ENCODE measurements at places on chromosomes 11 and 22.
A peak's percentile ranks its signal among the peaks of the same experiment; 100 is the strongest.

GRCh38 chr22:23563111-23563510, 17.0 kb downstream of the IGLL1 start:
- DNase-seq, result no peak

- no peak for DNase-seq
These were observed 46.3 kb upstream of the ANO1 start for GRCh38 chr11:70031631-70032469.

DNA sequence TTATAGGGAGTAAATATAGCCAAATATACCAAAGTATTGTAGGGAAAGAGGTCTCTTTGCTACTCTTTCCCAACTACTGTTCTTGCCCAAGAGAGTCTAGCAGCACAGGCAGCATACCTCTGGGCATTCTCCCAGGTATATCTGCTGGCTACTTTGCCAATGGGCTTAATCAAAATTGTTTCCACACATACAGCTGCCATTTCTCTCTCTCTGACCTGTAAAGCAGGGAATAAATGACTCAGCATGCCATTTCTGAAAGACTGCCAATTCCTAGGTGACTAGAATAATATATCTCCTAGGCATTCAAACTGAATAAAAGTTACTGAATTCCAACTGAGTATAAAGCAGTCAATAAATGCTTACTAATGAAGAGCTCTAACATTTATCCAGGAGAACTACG, 44.6 kb downstream of the RDX start:
- peak; percentile 68 for DNase-seq

GRCh38 chr22:46055911-46056545, 79.1 kb upstream of the WNT7B start:
- peak; percentile 83 for DNase-seq

GRCh38 chr11:133821776-133822175, 23.5 kb downstream of the SPATA19 start:
- peak; percentile 22 for DNase-seq

DNA sequence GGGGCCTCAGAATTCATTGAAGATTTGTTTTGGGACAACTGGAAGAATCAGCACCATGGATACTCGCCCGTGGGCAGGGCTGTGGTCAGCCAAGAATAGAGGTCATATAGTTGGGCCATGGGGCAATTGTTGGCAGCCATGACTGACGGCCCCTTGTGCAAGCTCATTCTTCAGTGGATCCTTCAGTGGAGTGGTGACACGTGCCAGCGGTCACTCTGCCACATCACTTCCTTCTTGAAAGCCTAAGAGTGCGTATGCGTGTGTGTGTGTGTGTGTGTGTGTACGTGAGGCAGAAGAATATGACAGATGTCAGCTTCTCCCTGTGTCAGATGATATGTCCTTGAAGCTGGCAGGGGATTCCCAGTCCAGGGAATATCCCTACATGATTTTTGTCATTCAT, 1.8 kb upstream of the IL18BP start:
- no peak for DNase-seq

DNA sequence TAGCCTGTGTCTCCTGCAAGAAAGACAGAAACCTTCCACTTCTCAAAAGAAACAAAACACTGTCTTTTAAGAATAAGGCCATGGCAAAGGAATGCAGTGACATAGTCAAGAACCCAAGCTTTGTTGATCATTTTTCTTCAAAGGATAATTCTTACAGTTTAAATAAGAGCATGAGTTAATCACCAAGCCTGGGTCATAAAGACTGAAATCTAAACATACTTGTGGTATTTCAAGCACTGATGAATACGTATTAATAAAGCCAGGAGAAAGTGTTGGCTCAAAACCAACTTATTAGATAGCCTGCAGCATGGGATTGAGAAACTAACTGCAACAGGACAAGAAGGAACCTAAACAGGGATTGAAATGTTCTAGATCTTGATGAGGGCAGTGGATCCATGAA, 143.3 kb upstream of the MTNR1B start:
- DNase-seq, result peak; percentile 31

- no peak for DNase-seq
These were observed 532.2 kb upstream of the API5 start for GRCh38 chr11:42779555-42779954.

GRCh38 chr11:84260862-84261261, 974.7 kb upstream of the CCDC90B start:
- DNase-seq, result peak; percentile 2

DNA sequence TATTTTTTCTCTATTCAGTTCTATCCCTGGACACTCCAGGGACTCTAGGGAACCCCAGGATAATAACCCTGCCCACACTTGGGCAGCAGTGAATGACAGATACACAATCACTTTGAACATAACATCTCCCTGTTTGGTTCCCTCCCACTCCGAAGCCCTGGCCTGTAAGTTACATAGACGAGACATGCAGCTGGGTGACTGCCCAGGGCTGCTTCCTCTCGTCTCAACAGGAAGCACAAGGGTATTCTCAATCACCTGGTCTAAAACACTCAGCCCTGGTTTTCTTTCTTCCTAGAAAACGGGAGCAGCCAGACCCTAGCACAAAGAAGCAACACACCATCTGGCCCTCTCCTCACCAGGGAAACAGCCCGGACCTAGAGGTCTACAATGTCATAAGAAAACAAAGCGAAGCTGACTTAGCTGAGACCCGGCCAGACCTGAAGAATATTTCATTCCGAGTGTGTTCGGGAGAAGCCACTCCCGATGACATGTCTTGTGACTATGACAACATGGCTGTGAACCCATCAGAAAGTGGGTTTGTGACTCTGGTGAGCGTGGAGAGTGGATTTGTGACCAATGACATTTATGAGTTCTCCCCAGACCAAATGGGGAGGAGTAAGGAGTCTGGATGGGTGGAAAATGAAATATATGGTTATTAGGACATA, 19.4 kb downstream of the LAYN start:
- DNase-seq, result no peak

GRCh38 chr11:73384531-73384871, 8.3 kb downstream of the RELT start:
- DNase-seq, result no peak

- peak; percentile 59 for DNase-seq
These were observed 1.2 kb upstream of the CASTOR1 start for GRCh38 chr22:30290342-30291057.

DNA sequence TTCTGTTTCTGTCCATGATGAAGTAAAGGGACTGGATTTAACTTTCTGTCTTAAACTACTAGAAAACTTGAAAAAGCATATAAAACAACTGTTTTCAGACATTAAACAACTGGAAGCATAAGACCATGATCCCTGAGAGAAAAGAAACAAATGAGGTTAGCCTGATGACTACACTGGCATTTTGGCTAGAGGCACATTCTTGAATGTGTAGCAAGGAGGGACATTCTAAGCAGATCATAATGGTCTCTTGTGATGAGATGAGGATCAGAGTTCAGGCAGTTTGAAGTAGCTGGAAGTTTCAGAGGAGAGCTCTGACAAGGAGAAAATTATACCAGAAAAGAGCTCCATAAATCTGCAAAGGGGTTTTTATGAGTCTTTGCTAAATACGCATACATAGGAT, 75.4 kb downstream of the AASDHPPT start:
- peak; percentile 67 for DNase-seq

- no peak for DNase-seq
These were observed 102.4 kb downstream of the LRRC32 start for GRCh38 chr11:76568139-76568538.

DNA sequence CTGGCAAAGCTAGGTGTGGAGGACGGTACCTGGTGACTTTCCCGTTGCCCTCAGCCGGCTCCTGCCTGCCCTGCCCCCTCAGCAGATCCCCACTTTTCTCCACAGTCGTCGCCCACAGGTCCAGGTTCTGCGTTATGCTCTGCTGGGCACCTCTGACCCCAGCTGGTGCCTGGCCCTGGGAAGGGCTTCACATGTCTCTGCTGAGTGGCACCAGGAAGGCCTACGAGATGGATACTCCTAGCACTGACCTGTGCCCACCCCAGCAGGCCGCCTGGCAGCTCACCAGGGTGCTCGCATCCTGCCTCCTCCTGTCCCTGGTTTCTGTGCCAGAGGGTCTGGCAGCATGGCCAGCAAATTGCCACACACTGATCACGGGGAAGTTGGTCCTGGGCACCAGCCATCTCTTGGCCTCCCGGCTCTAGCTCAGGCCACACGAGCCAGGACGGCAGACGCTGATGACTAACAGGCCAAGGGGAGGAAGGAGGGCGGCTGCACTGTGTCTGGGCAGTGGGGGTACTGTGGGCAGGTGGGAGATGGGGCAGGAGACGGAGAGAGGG, 13.8 kb downstream of the CARS1 start:
- peak; percentile 91 for DNase-seq

GRCh38 chr11:126695293-126695692, 305.3 kb downstream of the KIRREL3 start:
- DNase-seq, result peak; percentile 37

DNA sequence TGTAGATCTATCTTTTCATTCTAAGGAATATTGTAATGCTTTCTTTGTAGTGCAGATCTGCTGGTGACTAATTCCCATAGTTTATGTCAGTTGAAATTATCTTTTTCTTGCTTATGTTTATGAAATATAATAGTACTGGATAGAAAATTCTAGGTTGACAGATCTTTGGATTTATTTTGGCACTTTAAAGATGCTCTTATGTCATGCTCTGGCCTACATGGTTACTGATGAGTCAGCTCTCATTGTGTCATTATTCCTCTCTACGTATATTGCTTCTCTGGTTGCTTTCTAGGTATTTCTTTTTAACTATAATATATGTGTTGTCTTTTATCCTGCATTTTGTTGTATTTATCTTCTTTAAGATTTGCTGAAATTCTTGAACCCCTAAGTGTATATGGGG, 955.5 kb upstream of the CHORDC1 start:
- DNase-seq, result no peak

GRCh38 chr11:78938971-78939370, 364.3 kb upstream of the NARS2 start:
- no peak for DNase-seq

DNA sequence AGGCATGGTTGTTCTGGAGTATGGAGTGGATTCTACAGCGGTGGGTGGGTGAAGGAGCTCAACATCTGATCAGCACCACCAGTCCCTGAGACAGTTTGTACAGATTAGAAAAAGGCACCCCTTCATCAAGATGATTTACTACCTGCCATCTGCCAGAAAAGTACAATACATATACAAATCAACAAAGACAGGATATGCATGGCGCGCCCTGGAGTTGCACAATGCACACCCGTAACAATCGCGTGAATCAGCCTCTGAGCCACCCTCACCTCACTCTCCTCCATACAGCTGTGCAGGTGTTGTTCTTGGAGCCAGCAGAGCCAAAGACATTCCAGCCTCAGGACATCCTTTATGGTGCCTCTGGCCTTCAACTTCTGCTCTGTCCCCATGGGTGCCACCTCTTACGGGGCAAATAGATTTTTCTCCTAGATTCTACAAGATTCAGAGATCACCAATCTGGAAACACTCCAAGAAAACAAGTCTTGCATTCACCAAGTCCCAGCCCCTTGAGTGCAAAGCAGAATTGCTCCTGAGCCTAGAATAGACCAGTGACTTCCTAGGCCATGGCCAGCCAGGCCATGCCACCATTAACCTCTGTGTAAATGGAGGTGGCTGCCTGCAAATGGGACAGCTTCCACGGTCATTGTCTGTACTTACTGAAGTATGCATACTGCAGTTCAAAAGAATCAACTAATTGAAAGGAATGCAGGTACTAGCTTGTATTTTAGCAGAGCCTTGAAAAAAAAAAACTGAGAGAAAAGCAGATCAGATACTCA, 490.9 kb downstream of the SOX6 start:
- DNase-seq, result no peak

DNA sequence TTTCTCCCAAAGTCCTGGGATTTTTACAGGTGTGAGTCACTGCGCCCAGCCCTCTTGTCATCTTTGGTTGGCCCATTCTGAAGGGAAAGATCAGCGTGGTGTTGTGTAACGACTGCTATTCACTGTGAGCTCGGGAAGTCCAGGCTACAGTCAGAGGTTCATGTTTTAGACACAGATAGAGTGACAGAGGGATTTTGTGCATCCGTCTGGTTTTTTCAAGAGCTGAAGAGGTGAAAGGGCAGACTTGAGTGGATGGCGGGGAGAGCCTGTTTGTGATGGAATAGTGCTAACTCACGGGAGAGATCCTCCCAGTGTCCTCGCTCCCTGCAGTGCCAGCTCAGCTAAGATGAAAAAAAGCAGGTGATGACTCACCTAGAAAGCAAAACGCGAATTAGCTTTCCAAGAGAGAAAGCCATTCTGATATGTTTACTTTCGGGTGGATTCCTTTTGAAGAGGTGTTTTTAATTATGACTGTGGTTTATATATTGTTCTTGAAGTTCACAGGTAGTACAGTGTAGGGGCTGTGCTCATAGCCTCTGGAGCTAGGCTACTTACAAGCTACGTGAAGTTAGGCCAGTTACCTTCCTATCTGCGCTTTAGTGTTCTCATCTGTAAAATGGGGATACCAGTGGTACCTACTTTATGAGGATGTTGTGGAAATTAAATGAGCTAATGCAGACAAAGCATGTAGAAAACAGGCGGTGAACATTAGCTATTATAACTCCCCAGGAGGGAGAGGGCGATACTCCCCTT, 67.2 kb downstream of the C11orf91 start:
- peak; percentile 91 for DNase-seq

DNA sequence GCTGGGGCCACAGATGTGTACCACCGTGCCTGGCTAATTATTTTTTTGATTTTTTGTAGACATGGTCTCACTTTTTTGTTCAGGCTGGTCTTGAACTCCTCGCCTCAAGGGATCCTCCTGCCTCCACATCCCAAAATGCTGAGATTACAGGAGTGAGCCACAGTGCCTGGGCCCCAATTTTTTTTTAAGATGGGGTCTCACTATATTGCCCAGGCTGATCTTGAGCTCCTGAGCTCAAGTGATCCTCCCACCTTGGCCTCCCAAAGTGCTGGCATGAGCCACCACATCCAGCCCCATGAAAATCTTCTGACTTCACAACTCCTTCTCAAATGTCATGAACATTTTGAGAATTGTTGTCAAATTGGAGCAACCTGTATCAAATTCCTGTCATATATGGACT, 2.3 kb upstream of the ANKRD54 start:
- DNase-seq, result no peak

DNA sequence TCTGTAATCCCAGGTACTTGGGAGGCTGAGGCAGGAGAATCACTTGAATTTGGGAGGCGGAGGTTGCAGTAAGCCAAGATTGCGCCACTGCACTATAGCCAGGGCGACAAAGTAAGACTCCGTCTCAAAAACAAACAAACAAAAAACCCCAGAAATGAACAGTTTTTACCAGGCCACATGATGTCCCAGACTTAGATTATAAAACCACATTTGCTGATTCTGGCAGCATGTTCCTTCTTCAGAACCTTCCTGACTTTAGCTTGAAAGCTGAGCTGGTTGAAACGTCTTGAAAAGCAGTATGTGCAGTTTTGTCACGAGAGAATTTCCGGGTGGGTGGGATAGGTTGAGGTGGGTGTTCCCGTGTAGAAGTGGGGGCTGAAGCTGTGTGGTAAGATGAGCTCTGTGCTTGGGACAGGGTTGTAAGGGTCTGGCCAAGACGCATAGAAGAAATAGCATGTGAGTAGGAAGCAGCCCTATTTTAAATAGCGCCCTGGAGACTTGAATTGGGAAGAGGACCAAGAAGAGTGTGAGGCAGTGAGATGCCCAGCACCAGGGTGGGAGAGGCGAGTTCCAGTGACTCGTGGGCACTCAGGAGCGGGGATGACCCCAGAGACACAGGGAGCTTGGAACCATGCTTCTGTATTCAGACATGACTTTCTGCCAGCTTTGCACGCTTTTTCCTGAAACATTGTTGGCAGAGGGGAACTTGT, 7.6 kb downstream of the AP2A2 start:
- peak; percentile 35 for DNase-seq
